BJ (cell line): ENCODE measurements at places on chromosomes 5 and 9. TPM values are rescaled to one million over a fixed set of nuclear protein-coding genes. Genes with fewer than 3 reads are reported as not detected.

GFI1B gene
- 0.16 TPM in 1 of 2 replicates, not detected in the other for polyA plus RNA-seq

TICAM2 gene
- polyA plus RNA-seq = 1.2 and 1.4 TPM in 2 replicates

PTGR1 gene
- polyA plus RNA-seq = 49.3 and 74.9 TPM in 2 replicates

TAF11L5 gene
- not detected in 2 replicates for polyA plus RNA-seq

NTRK2 gene
- polyA plus RNA-seq = 2.0 and 2.1 TPM in 2 replicates

TXNDC8 gene
- polyA plus RNA-seq = not detected in 2 replicates

PRKACG gene
- not detected in 2 replicates for polyA plus RNA-seq

OR1Q1 gene
- 1.0 and 1.1 TPM in 2 replicates for polyA plus RNA-seq

GRIN3A gene
- not detected in 2 replicates for polyA plus RNA-seq

FGFR4 gene
- 0.10 and 0.12 TPM in 2 replicates for polyA plus RNA-seq

PCDHGC5 gene
- 0.99 and 1.6 TPM in 2 replicates for polyA plus RNA-seq

ORM2 gene
- not detected in 2 replicates for polyA plus RNA-seq

IRGM gene
- not detected in 2 replicates for polyA plus RNA-seq

PPP2R2B gene
- 0.58 and 0.69 TPM in 2 replicates for polyA plus RNA-seq

FBP2 gene
- not detected in 2 replicates for polyA plus RNA-seq

PHF24 gene
- polyA plus RNA-seq = 0.02 and 0.09 TPM in 2 replicates

ZFP2 gene
- 0.17 and 0.32 TPM in 2 replicates for polyA plus RNA-seq

CARTPT gene
- not detected in 2 replicates for polyA plus RNA-seq

ZDHHC11B gene
- polyA plus RNA-seq = 0.05 TPM in 1 of 2 replicates, not detected in the other

CHSY3 gene
- 0.91 and 1.2 TPM in 2 replicates for polyA plus RNA-seq

NDUFA8 gene
- polyA plus RNA-seq = 52.4 and 76.6 TPM in 2 replicates

PCDHB11 gene
- polyA plus RNA-seq = 0.10 and 0.22 TPM in 2 replicates

ZMAT2 gene
- polyA plus RNA-seq = 23.4 and 49.5 TPM in 2 replicates

MYMK gene
- polyA plus RNA-seq = not detected in 2 replicates

PCDHB15 gene
- 0.45 and 0.52 TPM in 2 replicates for polyA plus RNA-seq

SVEP1 gene
- 24.8 and 33.5 TPM in 2 replicates for polyA plus RNA-seq

ANKRD20A1 gene
- 0.02 and 0.17 TPM in 2 replicates for polyA plus RNA-seq

HMMR gene
- 5.4 and 12.0 TPM in 2 replicates for polyA plus RNA-seq

EIF4E1B gene
- not detected in 2 replicates for polyA plus RNA-seq

PIP5KL1 gene
- 1.9 and 2.3 TPM in 2 replicates for polyA plus RNA-seq

SELENOP gene
- 4.4 and 4.6 TPM in 2 replicates for polyA plus RNA-seq

C5orf58 gene
- polyA plus RNA-seq = not detected in 2 replicates
